ENCODE measurements at places on chromosomes 16 and 17.

- DNase-seq: no peak
Observed at GRCh38 chr16:84449156-84450140, 55.0 kb downstream of the MEAK7 start.

DNA sequence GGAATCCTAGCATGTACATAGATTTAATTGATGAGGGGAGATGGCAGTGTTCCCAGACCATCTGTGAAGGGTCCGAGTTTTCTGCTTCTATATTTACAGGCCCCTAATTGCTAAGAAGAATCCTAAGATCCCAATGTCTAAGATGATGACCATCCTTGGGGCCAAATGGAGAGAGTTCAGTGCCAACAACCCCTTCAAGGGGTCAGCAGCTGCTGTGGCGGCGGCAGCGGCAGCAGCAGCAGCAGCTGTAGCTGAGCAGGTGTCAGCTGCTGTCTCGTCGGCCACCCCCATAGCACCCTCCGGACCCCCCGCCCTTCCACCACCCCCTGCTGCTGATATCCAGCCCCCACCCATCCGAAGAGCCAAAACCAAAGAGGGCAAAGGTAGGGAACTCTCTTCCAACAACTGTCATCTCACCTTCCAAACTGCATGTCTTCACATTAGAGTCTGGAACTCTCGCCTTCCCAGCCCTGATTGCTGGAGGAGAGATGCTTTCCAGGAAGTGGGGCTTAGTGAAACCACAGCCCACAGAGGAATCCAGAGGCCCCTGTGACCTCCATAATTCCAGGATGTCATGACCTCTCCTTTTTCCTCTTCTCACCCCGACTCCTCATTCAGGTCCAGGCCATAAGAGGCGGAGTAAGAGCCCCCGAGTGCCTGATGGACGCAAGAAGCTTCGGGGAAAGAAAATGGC lies 4.7 kb downstream of the CHD3 start:
- DNase-seq: no peak

DNA sequence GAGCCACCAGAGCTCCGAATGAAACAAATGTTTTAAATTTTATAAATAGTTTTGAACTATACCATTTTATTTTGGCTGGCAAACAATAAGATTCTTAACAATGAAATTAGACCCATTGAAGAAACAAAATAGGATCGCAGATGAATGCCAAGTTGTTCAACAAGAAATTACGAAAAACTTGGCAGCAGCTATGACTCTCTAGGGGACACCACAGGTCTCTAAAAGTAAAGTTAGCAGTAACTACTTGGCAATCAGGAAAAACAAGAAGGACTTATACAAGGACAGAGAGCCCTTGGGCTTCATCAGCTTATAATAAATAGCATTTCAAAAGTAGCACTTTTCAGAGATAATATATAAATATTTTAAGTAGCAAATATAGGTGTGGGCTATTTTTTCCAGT lies 603.8 kb upstream of the PSMD7 start:
- DNase-seq: no peak

- DNase-seq: no peak
Observed at GRCh38 chr16:53849994-53850393, 146.0 kb downstream of the FTO start.

DNA sequence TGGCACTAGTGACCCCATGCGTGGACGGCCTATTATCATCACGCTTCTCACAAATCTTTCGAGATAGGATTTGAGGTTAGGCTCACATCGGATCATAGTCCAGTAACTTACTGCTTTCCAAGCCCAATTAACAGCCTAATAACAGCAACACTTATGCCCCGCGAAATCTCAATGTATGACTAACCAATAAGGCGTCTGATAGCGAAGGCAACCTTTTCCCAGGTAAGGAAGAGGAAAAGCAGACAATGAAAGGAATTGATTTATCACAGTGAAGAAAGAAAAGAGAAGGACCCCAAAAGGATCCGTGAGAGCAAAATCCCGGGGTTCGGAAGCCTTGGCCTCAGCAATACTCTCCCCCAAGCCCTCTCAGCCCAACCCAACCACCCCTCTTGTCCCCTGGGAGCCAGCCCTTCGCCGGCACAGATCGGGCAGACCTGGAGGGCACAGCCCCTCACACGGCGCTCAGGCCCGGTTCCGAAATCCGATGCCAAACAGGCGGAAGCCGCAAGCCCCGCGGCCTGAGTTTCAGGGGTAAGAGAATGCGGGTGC lies 534 bp downstream of the GPATCH8 start:
- peak; percentile 23 for DNase-seq

GRCh38 chr16:25192096-25192495 lies 24.7 kb upstream of the AQP8 start:
- DNase-seq: no peak

GRCh38 chr17:30212750-30213149 lies 22.7 kb downstream of the SLC6A4 start:
- no peak for DNase-seq

- no peak for DNase-seq
Observed at GRCh38 chr17:39920218-39921210, 2.1 kb upstream of the GSDMB start.

DNA sequence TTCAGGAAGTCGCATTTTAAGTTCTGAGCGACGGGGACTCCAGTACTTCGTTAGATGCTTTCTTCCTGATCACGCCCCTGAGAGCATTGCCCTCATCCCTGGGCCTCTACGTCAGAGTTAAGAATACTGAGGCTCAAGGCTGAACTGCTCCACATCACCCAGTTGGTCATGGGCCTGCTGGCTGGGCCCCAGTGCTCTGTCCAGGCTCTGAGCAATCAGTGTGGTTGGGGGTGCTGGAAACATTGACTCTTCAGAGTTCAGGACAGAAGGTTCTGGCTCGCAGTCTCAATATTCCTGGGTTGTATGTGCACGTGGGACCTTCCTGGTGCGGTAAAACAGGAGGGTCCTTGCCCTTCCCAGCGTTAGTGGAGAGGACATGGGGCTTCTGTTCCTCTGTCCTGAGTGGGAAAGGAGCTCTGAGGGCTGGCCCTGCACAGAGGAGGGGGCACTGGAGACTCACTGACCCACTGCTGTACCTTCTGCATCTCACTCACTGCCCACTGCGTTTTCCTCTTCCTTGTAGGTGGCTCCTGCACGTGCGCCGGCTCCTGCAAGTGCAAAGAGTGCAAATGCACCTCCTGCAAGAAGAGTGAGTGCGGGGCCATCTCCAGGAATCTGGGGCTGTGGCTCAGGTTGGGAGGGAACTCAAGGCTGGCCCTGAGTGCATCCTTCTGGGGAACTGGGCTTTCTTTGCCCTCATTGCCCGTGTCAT lies 518 bp downstream of the MT1E start:
- DNase-seq: no peak

DNA sequence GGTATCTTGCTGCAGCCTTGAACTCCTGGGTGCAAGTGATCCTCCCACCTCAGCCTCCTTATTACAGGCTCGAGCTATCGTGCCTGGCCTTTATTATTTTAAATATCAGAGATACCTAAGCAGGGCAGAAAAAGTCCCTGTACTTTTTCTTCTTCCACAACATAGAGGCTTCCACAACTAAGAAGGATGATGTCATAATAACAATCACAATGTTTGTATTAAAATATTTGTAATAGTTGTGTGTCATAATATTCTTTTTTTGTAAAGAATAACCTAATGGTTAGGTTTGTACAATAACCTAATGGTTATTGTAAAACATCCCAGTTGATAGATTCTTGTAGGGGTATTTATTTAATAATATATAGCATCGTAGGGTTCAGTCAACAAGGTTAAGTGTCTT lies 26.7 kb upstream of the DUSP14 start:
- DNase-seq: no peak

DNA sequence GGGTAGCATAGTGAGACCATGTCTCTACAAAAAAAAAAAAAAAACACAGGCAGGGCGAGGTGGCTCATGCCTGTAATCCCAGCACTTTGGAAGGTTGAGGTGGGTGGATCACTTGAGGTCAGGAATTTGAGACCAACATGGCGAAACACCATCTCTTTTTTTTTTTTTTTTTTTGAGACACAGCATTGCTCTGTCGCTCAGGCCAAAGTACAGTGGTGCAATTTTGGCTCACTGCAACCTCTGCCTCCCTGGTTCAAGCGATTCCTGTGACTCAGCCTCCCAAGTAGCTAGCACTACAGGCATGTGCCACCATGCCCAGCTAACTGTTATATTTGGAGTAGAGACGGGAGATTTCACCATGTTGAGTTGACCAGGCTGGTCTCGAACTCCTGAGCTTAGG lies 5.1 kb downstream of the RAMP2 start:
- no peak for DNase-seq

- DNase-seq: no peak
Observed at GRCh38 chr16:55861288-55861687, 13.9 kb downstream of the CES5A start.

- DNase-seq: peak; percentile 73
Observed at GRCh38 chr16:28873543-28874201, 4.6 kb upstream of the ATP2A1 start.

DNA sequence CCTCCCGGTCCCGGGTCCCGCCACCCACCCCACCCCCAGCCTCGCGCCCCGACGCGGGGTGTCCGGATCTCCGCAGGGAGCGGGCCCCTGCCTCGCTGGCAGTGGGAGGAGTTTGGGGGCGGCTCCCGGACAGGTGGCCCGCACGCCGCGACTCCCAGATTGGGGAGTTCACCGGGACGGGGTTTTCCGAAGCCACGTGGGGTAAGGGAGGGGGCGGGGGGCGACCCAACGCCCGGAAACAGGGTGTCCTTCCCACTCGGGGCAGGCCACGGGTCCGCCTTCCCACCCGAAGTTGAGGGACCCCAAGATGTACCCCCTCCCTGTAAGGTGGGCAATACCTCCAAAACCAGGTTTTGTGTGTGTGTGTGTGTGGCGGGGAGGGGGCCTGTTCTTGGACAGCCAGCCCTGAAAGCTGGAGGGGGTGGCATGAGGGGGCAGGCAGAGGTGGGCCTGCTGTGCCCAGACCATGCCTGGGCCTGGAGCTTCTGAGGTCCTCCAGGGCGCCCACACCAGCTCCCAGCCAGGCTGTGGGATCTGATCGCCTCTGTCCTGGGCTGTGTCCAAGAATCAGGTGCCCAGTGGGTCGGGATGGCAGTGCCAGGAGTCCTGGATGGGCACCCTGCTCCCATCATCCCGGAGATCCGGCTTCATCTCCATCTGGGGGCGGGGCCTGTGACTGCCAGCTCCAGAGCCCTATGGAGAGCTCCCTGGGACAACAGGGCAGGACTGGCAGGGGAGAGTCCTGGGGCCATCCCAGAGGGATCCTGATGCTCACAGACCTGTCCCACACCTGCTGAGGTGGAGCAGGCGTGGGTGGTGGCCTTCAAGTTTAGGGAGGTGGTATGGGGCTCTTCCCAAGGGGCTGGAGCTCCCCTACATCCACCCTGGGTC lies 767 bp downstream of the SYNGR2 start:
- DNase-seq: peak; percentile 77

DNA sequence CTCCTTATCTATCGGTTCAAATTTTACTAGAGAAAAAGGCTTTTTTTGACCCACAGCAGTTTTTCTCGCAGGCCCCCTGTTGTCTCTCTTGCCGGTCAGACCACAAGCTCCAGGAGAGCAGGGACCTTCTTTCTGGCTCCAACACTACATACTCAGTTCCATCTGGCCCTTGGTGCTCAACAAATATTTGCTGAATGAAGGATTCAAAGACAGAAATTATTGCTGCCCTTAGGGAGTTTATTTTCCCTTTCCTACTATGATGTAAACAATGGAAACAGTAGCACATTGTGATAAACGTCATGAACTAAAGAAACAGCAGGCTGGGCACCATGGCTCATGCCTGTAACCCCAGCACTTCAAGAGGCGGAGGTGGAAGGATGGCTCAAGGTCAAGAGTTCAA lies 59.0 kb upstream of the ATP2A3 start:
- no peak for DNase-seq

DNA sequence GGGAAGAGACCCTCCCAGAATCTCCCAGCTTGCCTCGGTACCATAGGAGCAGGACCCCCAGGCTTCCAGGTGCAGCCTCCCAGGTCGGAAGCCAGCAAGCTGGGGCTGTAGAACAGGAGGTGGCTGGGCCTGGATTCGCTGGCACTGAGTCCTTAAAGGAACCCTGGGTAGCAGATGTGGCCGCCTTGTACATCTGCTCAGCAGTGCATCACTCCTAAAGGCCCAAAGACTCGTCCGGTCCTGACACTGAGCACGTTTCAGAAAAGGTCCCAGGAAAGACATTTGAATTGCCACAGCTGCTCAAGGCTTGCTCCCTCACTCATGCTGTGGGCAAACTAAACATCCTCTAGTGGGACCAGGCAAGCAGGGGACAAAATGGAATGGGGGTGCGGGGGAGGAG lies 172.8 kb downstream of the RAB11FIP4 start:
- no peak for DNase-seq

- DNase-seq: peak; percentile 71
Observed at GRCh38 chr17:79836972-79837887, 2.0 kb downstream of the CBX4 start.

DNA sequence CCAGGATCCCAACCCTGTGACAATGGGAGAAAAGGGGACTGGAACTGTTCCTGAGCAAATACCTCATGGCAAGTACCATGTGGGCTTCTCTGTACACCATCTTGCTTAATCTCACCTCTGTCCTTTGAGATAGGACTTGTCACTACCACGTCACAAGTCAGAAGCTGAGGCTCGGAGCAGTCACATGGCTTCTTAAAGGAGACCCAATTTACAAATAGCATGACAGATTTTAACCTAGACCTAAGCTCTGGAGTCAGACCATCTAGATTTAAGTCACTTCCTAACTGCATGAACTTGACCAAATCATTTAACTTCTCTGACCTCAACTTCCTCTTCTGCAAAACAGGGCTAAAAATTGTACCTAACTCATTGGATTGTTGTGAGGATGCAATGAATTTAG lies 36.0 kb upstream of the CCL1 start:
- no peak for DNase-seq

- DNase-seq: no peak
Observed at GRCh38 chr17:79617304-79617703, 6.5 kb upstream of the RBFOX3 start.

DNA sequence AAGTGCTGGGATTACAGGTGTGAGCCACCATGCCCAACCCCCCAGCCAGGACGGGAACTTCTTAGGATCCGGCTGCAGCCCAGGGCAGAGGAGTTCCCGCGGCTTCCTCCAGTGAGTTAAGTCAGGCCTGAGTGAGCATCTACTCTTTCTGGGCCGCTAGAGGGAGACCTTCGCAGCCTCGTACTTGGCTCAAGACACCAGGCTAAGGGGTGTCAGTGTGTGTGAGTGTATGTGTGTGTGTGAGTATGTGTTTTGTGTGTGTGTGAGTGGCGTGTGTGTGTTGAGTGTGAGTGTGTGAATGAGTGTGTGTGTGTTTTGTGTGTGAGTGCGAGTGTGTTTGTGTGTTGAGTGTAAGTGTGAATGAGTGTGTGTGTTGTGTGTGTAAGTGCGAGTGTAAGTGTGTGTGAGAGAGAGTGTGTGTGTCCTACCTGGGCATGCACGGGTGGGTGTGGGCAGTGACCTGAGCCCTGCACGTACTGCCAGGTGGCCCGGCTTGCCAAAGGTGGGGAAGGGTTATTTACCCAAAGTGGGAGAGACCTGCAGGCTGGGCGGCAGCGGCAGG lies 58.5 kb downstream of the TMEM235 start:
- DNase-seq: peak; percentile 64
